ENCODE measurements at places on chromosomes 5 and 9.

DNA sequence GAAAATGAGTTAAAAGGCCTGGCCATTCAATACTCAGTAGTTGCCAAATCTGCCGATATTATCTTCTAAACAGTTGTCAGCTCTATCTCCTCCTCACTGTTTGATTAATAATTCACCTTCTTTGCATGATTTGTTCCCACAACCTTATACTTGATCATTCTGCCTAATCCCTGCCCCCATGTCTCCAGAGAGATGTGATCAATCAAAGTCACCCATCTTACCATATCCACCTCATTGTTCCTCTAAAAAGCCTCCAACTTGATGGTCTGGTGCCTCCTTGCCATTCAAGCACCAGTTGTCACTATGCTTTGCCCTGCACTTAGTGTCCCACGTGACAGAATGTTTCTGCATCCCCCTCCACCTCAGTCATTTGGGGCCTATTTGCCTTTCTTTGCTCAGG lies 41.3 kb downstream of the KIAA1958 start:
- no peak for DNase-seq

- no peak for DNase-seq
Observed at GRCh38 chr9:98248737-98249474, 6.5 kb downstream of the TBC1D2 start.

DNA sequence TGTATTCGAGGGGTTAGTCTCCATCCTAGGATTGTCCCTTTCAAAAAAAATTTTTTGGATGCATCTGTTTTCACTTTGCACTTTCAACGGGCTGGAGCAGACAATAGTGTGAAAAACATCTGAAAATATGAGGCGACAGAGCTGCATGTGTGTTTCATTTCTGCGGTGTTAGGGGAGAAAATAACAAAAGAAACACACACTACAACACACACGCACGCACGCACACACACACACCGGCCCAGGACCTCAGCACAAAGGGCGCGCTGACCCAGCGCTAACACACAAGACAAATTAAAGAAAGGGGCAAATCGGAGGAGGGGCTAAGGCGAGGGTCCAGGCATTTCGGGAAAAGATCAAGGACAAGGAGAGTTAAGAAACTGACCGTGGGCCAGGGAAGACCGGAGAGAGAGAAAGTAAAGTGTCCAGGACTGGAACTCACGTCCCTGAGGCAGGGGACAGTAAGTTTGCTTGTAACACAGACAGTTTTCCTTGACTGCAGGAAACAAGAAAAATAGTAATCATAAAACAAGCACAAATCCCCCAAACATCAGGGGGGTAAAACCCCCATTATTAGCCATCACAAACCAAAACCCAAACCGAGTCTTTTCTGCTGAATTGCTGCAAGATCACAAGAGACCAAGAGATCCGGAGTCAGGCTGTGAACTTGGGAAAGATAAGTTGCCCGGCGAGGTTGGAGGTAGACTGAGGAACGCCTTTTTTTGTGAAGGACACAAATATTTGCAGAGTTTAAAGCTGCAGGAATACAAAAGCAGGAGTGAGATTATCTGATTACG lies 302.1 kb downstream of the PARP8 start:
- no peak for DNase-seq

DNA sequence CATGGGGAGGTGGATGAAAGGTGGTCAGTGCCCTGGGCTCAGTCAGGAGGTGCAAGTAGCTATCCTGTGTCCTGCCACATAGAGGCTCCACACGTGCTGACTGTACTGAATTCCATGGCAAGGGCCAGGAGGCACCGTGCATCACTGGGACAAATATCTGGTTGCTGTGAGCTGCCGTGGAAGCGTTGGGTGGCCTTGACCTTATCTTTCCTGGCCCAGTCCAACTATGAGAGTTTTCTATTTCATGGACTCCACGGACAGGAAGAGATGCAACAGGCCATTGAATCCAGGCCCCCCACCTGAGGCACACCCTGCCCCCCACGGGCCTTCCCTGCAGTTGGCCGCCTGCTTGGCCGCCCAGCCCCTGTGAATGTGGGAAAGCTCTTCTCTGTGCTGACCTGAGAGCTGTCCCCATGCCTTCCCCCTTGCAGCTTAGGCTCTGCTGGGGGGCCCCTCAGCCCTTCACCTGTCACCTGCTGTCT lies 1.7 kb downstream of the GRHPR start:
- no peak for DNase-seq

- DNase-seq = no peak
Observed at GRCh38 chr9:104765138-104765537, 1.2 kb downstream of the NIPSNAP3B start.

GRCh38 chr9:107982001-107982400 lies 492.4 kb upstream of the KLF4 start:
- no peak for DNase-seq

GRCh38 chr9:28120184-28120583 lies 546.9 kb upstream of the C9orf72 start:
- DNase-seq = no peak

DNA sequence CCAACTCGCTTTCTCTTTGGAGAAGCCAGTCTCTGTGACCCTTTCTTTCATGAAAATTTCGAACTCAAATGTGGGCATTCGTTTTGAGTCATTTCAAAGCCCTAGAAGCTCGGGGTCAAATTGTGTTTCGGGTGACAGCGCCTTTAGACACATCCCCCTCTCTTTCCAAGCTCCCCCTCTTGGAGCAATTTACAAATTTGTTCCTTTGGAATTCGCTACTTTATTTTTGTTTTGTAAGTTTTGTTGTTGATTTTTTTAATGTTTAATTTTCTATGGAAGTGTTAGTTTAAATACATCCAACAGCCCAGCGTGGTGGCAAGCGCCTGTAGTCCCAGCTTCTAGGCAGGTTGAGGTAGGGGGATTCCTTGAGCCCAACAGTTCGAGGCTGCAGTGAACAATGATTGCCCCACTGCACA lies 4.6 kb upstream of the BARX1 start:
- no peak for DNase-seq
